ENCODE measurements at places on chromosomes 13 and 19. TPM values are rescaled to one million over a fixed set of nuclear protein-coding genes. Genes with fewer than 3 reads are reported as not detected.

Gene PGLYRP2
- 0.19 TPM for polyA plus RNA-seq

Gene MCEMP1
- polyA plus RNA-seq, result not detected

Gene C1QTNF9B
- 0.23 TPM for polyA plus RNA-seq

Gene ZNF345
- 10.0 TPM for polyA plus RNA-seq

Gene NXNL1
- polyA plus RNA-seq, result not detected

Gene PSPN
- polyA plus RNA-seq, result 0.38 TPM

Gene C2CD4C
- not detected for polyA plus RNA-seq

Gene UGGT2
- polyA plus RNA-seq, result not detected

Gene ZNF460
- 4.8 TPM for polyA plus RNA-seq

Gene ERICH4
- polyA plus RNA-seq, result not detected

Gene FPR1
- 0.30 TPM for polyA plus RNA-seq

Gene SH3GL1
- polyA plus RNA-seq, result 19.7 TPM

Gene ELSPBP1
- polyA plus RNA-seq, result not detected

Gene RNF126
- 95.6 TPM for polyA plus RNA-seq

Gene COL4A1
- polyA plus RNA-seq, result not detected

Gene SLC46A3
- polyA plus RNA-seq, result 25.8 TPM

Gene KLK4
- not detected for polyA plus RNA-seq

Measured in CD4-positive, alpha-beta memory T cell (primary cell).